ENCODE measurements at places on chromosomes 2 and 18.

GRCh38 chr2:169693360-169693759 lies 845 bp downstream of the CFAP210 start:
- DNase-seq = peak; percentile 39

- DNase-seq = no peak
Observed at GRCh38 chr2:102660070-102660469, 40.7 kb downstream of the SLC9A2 start.

DNA sequence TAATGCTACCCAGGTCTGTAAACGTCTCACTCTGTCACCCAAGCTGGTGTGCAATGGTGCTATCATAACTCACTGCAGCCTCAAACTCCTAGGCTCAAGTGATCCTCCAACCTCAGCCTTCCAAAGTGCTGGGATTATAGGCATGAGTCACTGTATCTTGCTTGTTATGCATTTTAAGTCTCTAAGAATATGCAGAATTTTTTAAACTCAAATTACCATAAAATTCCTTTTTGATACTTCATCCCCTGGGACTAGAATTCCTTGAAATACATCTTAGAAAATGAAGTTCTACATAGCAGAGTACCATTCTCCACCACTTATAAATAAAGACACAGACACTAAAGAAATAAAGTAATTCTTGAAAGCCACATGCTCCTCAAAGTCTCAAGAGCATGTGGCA lies 30.2 kb upstream of the LRATD1 start:
- no peak for DNase-seq

- no peak for DNase-seq
Observed at GRCh38 chr2:111099402-111099801, 21.3 kb upstream of the BCL2L11 start.

Data from dermis microvascular lymphatic vessel endothelial cell (primary cell).